ENCODE measurements at places on chromosomes 1 and 21. TPM values are rescaled to one million over a fixed set of nuclear protein-coding genes. Genes with fewer than 3 reads are reported as not detected.

CFAP107 gene
- total RNA-seq, result not detected

SLC45A3 gene
- total RNA-seq, result 12.7 TPM

SV2A gene
- total RNA-seq, result 4.0 TPM

APCS gene
- not detected for total RNA-seq

SMYD3 gene
- total RNA-seq, result 15.9 TPM

BGLAP gene
- 378 TPM for total RNA-seq

ATP1A2 gene
- total RNA-seq, result 28.2 TPM

LEMD1 gene
- total RNA-seq, result not detected

NKAIN1 gene
- 0.05 TPM for total RNA-seq

PKP1 gene
- total RNA-seq, result 0.13 TPM

S100A8 gene
- not detected for total RNA-seq

OR2L5 gene
- total RNA-seq, result not detected

All from myocyte (in vitro differentiated cells).